NCI-H1092 (cell line): ENCODE measurements at places on chromosomes 2 and 18.

DNA sequence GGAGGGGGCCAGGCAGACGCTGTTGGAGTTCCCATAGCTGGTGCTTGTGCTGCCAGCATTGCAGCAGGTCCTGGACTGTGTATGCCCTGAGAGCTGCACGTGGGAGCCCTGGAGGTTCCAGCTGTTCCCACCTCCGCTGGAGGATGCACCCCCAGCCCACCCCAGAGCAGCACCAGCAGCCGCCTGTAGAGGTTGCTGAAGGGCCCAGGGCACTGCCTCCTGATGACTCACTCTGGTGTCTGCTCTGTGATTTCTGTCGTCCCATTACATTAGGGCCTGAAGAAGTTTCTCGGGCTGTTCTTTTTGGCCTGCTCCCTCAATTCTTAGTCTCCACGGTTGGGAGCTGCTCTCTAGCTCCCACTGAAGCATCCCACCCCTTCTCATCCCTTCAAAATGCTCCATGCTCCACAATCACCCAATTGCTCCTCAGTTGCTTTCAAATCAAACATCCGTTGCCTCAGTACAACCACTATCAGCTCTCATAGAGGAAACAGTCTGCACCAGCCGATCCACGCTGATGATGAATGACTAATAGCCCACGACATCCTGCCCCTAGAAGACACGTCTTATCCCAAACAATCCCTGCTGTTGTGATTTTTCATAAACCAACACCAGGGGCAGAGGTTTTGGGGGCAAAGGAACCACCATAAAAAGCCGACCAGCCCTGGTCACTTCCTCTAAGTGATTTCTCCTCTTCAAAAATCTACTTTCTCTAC lies 65.2 kb upstream of the RNF152 start:
- no peak for DNase-seq

GRCh38 chr18:23833714-23834113 lies 144.5 kb downstream of the LAMA3 start:
- DNase-seq, result no peak

- no peak for DNase-seq
Measured at GRCh38 chr2:197327073-197327471, 16.5 kb upstream of the ANKRD44 start.

- no peak for DNase-seq
Measured at GRCh38 chr2:222167762-222168161, 131.0 kb downstream of the PAX3 start.

GRCh38 chr2:189127756-189128155 lies 51.8 kb downstream of the COL5A2 start:
- no peak for DNase-seq

- DNase-seq, result no peak
Measured at GRCh38 chr2:20524412-20525040, 77.7 kb downstream of the RHOB start.

GRCh38 chr2:72131371-72131891 lies 16.2 kb downstream of the CYP26B1 start:
- no peak for DNase-seq

DNA sequence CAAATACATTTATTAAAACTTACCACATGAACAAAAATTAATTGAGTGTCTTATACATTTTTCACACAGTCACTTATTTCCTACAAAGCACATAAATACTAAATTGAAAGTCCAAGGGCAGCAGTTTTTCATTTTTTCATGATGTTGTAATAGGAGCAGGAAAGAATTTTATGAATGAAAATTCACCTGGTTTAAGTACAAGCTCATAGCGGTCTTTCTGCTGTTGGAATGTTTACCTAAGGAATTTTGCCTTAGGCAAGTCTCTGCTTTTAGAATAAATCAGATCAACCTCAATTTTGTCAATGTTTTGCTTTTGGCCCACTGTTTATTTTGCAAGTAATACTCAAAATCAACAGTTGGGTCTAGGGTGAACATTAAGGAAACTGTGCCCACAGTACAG lies 40.0 kb downstream of the ETAA1 start:
- DNase-seq, result no peak

DNA sequence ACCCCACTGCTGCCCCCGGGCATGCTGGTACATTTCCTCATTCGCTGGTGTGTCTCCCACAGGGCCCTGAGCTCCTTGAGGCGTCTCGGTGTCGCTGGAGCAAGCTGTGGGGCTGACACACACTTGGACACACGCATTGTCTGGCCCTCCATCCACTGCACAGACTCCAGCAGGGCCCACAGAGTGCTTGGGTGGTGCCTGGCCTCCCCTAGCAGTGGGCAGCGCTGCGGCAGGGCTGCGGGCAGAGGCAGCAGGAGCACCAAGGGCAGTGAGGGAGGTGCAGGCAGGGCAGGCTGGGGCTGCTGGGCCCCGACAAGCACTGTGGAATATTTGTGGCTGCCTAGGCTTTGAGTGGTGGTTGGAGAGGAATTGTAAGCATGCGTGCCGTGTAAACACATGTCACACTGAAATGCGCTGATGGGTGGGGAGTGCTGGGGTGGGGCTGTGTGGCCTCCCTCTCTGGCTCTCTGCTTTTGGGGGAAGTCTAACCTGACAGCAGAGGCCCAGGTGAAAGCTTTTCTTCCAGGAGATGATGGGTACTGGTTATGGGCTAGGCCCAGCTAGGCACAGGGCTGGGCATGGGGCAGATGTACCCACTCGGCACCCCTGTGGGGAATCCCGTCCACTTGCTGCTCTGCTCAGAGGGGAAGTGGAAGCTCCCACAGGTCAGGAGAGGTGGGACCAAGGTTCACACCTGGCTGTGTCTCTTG lies 55.5 kb upstream of the HS6ST1 start:
- DNase-seq, result no peak

- no peak for DNase-seq
Measured at GRCh38 chr2:238119756-238120462, 18.6 kb upstream of the KLHL30 start.

DNA sequence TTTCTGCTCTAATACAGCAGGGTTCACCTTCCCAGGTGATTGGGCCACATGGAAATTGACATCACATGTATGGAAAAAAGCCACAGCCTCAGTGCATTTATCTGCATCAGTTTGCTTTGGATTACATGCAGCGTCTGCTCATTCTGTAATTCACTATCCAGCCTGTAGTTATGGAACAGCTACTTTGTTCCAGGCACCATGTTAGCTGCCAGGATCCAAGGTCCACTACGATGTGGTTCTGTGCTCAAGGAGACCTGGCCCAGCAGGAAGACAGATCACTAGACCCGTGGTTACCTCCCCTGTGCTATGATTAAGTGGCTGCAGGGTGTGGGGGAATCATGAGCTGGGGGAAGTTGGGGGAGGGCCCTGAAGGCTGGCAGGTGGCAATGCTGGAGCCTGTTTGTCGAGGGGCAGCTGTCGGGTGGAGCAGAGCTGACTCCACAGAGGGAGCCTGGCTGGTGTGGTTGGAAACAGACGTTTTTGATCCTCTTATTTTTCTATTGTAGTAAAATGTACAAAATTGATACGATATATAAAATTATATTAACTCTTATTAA lies 58.6 kb downstream of the TSHZ1 start:
- no peak for DNase-seq
